Tibial nerve (tissue), 4 donors: ENCODE measurements at places on chromosomes 12 and 14.

DNA sequence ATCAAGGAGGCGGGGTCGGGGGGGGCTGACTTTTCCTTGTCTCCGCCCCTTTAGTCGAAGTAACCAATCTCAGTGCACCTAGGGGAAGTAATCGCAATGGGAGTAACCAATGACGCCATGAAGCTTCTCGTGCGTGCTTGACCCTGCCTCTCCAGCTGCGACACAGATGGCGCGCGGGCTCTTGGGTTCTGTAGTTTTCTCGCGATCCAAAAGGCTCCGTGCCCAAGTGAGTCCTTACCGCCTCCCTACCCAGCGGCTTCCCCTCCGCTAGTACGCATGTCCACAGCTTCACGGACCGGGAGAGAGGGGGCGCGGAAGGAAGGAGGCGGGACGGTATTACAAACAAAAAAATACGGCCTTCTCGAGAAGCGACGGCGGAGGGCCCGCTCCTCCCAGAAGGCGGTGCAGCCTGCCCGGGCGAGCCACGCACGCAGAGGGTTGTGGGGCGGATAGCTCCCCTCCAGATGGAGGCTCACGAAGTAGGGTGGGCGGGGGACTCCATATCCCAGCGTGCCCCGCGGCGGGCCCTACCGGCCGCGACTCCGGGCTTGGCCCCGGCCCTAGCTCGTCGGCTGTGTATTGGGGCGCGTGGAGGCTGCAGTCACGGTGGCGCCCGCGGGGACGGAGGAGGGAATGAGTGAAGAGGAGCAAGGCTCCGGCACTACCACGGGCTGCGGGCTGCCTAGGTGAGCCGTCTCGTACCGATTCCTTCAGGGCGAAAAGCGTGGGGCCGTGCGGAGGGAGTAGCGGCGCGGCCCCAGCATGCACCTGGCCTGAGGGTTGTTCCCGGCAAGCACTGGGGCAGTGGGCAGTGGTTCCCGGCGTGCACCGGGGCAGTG lies at the start of gene TARBP2:
TARBP2 (plus strand) TSS at position 508 of the 839 bp plus-strand sequence; CDS start at position 634, 126 bp downstream.
- peak; percentile 99 for DNase-seq

GRCh38 chr14:104103446-104104075 lies 18.1 kb downstream of the ASPG start:
- DNase-seq: no peak

DNA sequence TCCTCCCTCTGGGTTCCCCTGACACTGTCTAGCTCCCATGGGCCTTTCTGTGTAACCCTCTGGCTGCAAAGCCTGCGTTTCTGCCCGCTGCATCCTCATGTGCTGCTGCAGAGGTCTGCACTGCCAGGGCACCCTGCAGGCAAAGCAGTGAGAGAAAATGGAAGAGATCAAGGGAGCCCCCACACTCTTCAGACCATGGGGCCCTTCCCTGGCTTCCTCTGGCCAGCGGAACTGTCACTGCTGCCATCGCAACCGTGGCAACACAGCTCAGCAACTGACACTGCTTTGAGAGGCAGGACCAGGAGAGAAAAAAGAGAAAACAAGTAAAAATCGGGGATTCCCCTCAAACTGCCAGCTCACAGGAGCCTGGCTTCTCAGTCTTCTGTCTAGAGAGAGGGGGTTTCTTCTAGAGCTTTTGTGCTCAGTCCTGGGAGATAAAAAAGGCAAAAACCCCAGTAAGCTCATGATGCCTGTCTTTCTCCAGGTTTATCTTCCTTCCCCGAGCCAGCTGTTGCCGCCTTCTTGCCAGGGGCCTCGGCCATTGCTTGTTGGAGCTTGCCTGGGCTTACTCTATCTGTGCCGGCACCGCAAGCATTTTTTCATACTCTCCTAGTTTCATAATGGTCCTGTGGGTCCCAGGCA lies 38.9 kb downstream of the C14orf132 start:
- no peak for DNase-seq

DNA sequence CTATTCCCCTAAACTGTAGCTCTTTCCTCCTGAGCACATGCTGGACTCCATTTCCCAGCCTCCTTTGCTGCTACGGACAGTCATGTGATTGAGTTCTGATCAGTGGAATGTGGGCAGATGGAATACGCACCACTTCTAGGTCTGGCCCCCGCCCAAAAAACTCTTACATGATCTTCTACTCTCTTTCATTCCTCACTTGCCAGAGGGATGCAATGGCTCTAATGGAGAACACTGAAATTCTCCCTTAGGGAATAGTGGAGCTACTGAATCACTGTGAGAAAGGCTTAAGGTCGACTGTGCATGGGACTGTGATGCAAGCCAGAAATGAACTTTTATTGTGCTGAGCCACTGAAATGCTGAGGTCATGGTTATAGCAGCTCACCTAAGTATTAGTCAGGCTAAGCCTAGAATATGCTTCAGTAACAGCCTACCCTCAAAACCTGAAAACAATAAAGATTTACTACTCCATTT lies 13.0 kb upstream of the TMED2 start:
- DNase-seq: peak; percentile 57

DNA sequence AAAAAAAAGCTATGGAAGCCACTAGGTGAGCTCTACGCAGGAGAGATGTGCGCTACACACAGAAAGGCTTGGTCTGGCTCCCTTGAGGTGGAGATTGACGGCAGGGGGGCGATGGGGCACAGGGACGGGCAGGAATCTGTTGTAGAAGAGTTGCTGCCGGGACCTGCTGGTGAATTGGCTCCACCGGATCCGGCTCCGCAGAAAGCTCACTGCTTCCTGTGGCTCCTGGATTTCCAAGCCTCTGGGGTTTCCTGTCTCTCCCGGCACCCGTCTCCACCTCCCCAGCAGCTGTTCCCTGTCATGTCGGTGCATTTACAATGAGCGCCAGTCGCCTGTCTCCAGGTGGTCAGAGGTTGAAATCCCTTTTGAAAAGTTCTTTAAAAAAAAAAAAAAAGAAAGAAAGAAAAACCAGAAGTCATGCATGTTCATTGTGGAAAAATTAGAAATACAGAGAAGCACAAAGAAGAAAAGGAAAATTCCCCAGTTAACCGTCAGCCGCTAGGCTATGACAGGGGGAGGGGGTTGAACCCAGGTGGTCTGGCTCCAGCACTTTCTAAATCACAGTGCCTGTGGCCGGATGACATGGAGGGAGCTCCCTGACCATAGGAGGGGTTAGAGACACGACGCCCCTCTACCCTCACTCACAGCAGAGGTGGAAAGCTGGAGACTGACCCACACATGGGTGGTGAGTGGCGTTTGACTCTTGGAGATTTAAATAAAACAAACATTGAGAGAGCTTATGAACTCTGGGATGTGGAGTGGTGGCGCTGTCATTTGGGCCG lies 20.8 kb downstream of the FAM222A start:
- DNase-seq: no peak

DNA sequence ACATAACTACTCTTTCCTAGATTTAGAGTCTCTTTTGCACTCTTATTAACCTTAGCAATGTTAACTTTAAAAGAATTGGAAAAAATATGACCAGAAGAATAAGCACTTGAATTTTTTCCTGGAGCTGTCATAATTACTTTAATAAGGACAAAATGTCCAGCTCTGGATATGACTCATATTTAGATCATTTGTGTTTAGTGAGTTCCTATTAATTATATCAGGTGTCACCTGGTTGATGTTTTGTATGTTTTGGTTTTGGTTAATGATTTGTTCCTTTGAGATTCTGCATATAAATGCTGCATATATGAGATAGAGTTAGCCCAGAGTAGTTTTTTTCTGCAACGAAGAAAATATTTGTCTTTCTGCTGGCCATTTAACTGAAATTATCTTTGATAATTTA lies 5.1 kb downstream of the CLECL1 start:
- DNase-seq: no peak

- peak; percentile 81 for DNase-seq
These were observed 290.2 kb downstream of the PRKD1 start for GRCh38 chr14:29637411-29637810.

DNA sequence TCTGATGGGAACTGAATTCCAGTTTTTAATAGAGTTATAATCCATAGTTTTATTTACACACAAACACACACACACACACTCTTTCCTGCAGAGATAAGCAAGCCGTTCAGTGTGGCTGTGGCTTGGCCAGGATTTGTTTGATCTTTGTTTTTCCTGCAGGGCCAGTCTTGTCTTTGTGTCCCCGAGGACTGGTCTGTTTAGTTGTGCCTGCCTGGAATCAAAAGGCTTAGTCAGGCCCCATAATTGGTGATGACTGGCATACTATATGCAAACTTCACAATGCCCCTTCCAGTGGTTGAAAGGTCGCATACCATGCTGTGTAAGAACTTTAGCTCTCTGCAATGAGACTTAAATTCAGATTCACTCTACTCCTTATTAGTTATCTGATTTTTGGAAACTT lies 26.0 kb downstream of the WBP11 start:
- no peak for DNase-seq

- no peak for DNase-seq
These were observed 540 bp downstream of the PAX9 start for GRCh38 chr14:36662258-36662542.

DNA sequence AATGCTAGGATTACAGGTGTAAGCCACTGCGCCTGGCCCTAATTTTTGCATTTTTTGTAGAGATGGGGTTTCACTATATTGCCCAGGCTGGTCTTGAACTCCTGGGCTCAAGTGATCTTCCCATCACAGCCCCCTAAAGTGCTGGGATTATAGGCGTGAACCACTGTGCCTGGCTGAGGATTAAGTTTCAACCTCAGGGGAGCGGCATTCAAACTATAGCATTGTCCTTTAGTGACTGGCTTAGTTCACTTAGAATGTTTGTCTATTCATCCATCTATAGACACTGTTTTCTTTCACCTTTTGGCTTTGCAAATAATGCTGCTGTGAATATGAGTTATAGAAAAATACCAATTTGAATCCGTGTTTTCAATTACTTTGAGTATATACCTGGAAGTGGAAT lies 25.2 kb downstream of the PTPN11 start:
- no peak for DNase-seq

GRCh38 chr12:121189131-121189530 lies 20.8 kb upstream of the P2RX4 start:
- no peak for DNase-seq

- DNase-seq: no peak
These were observed 975 bp downstream of the OGFOD2 start for GRCh38 chr12:122975790-122976647.

GRCh38 chr14:54901380-54902142 lies 1.1 kb downstream of the GCH1 start:
- no peak for DNase-seq

- DNase-seq: no peak
These were observed 59.5 kb downstream of the ETNK1 start for GRCh38 chr12:22684140-22685118.

- DNase-seq: no peak
These were observed 102.2 kb downstream of the SSPN start for GRCh38 chr12:26297396-26298070.

DNA sequence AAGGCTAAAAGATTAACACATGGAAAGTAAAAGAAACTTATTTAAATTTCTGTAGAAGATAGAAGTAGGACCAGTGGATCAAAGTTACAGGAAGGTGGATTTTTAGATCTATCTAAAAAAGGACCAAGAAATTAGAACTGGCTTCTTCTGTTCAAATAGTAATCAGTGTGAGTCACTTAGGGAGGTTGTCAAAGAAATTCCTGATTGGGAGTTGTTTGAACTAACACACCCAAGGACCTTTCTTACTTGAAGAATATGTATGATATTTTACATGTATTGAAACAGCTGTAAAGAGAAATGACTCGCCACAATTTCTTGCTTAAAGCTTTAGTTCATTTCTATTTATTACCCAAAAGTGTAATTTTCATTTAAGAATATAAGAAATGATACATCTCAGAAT lies 256.9 kb downstream of the RAD51B start:
- DNase-seq: no peak
